ENCODE measurements at places on chromosomes 3 and 15.

GRCh38 chr15:32651229-32651837 lies 9.8 kb downstream of the SCG5 start:
- peak; percentile 51 for DNase-seq

DNA sequence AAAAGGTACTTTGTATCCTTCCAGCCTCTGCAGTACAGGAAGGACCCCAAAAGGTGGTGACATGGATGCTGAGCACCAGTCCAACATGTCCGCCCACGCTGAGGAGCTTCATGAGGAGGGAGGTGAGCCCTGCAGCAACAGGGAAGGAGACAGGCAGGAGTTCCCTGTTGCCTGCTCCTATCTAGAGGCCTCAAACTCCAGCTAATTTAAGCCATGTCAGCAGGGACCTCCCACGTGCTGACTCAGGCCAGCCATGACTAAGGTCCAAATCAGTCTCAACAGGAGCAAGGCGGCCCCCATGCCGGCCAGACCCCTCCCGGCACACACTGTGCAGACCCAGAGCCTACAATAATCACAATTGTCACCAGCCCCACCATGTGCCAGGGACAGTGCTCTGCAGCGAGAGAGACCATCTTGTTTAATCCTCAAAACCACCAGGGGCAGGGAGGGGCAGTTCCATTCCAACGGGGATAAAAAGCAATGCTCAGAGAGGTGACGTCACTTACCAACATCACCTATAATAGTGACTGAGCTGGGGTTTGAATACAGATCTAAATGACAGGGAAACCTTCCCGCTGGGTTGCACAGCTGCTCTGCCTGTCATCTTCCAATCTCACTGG lies 54.5 kb upstream of the GATA2 start:
- DNase-seq: no peak

DNA sequence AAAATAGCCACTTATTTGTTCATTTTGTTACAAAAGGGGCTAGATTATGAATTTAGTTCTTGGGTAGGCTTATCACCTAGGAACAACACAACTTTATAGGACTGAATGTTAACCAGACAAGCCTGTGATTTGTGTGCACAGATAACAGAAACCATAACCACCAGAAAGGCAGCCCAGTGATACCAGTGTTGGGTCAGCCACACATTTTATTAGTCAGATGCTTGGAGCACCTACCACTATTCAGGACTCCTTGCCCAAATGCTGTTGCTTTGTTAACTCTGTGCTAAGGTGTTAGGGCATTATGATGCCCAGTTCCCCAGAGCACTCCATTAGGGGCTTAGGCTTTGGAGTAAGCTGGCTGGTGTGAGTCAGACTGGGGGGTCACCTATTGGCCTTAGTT lies 22.5 kb downstream of the PLCL2 start:
- DNase-seq: no peak

- no peak for DNase-seq
Measured at GRCh38 chr3:16332904-16333426, 68.0 kb downstream of the OXNAD1 start.

DNA sequence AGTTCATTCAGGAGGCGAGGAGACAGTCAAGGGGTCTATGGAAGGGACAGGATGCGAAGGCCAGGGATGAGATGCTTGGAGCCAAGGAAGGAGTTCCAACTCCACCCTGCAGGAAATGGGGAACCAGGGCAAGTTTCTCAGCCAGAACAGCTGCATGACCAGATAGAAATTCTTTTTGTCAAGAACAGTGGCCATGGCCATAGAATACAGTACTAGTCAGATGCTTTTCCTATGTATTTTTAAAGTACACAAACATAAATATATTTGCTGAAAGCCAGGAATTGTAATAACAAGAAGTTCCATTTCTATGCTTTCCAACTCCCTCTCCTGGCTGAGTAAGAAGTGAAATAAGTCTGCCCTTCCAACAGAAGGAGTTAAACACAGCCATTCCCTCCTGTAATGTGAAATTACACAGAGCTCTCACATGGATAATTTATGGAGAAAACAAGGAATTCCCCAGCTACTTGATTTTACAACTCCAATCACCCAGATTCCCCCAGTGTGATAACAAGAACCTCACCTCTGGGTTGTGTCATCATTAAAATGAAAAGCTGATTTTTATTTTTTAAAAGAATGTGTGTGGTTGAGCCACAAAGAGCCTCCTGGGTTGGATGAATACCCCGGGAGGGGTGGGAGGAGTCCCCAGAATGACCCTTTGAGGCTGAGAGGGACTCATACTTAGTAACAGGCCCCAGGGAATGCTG lies 124.6 kb upstream of the ARHGEF3 start:
- no peak for DNase-seq

DNA sequence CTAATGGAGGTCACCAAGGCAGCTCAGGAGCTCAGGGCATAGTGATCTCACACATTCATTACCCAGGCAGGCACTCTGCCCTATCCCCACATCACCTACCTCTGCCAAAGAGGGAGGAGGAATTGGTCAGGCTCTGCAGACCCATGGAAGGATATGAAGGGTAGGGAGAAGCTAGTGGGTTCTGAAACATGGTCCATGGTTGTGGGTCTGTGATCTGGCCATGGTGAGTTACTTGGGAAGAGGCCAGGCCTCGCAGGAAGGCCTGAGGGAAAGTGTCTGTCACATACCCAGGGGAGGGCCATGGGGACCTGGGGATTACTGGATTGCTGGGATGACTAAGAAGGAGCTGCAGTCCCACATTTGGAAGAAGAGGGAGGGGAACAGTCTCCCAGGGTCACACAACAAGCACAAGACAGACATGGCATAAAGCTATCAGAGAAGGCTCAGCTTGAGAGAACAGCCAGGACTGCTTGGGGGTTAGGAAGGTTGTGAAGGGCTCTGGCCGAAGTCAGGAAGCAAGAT lies 1.4 kb upstream of the PRSS50 start:
- DNase-seq: no peak

DNA sequence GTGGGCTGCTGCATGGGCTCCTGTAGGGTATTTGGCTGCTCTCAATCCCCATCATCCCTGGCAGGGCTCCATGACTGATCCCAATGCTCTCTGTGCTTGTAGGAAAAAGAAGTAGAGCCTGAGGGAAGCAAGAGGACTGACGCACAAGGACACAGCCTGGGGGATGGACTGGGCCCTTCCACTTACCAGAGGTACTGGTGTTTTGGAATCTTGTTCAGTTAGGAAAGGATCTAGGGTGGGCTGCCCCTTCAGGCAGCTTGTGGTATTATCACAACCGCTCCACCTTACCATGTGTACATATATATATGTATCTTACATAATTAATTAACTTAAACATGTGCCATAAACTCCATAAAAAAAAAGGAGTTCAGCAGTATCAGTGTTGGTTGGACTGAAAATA lies 1.3 kb downstream of the SLC28A2 start:
- DNase-seq: no peak

DNA sequence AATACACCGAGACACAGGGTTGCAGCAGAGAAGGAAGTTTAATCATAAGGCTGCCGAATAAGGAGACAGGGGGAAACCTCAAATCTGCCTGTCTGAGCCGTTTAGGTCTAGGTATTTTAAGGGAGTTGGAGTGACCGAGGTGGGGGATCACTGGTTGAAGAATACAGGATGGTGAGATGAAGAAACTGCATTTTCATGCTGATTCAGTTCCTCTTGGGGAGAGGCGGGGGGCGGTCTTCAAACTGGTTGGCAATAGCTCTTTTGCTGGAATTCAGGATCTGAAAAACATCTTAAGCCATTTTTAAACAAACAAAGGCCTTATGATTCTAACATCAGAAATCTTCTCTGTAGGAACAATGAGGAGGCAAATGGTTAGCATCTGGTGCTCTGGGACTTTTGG lies 699.5 kb upstream of the CFAP20DC start:
- no peak for DNase-seq

GRCh38 chr3:190252080-190252479 lies 70.2 kb downstream of the CLDN1 start:
- DNase-seq: peak; percentile 42

DNA sequence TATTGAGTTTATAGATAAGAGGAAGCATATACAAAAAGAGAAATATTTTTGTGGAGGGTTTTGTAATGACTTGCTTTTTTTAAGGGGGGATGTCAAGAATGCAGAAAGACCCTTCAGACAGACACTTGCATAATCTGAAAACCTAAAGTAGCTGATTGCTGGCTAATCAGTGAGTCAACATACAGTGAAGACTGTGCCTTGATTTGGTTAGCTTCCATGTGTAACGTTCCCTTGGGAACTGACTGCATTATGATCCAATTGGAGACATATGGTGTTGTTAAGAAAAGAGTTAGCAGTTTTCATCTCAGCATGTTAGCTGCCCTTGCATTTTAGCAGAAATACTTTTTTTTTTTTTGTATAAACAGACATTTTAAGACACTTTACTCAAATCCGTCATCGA lies 483.2 kb downstream of the RBMS3 start:
- no peak for DNase-seq

DNA sequence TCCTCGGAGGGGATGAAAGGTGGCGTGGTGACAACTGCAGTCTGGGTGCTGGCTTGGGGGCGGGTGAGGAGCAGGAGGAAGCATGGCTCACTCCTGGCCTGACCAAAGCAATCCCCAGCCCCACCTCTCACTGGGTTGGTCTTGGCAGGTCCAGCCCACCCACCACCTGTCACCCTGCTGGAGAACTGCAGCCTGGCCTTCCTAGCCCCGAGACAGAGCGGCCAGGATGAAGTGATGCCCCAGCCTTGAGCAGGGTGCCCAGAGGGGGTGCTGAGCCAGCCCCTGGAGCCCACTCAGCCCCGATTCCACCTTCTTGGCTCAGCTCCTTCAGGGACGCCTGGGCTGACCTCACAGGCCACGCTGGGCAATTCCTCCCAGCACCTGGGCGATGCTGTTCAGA lies 89.9 kb downstream of the IQSEC1 start:
- DNase-seq: no peak

GRCh38 chr15:41568350-41569017 lies 9.5 kb downstream of the TYRO3 start:
- DNase-seq: peak; percentile 71

- DNase-seq: no peak
Measured at GRCh38 chr3:42123012-42123581, 31.9 kb downstream of the TRAK1 start.

- DNase-seq: no peak
Measured at GRCh38 chr3:61236556-61236955, 14.7 kb downstream of the FHIT start.

GRCh38 chr15:73954188-73955145 lies 28.2 kb downstream of the LOXL1 start:
- DNase-seq: no peak

DNA sequence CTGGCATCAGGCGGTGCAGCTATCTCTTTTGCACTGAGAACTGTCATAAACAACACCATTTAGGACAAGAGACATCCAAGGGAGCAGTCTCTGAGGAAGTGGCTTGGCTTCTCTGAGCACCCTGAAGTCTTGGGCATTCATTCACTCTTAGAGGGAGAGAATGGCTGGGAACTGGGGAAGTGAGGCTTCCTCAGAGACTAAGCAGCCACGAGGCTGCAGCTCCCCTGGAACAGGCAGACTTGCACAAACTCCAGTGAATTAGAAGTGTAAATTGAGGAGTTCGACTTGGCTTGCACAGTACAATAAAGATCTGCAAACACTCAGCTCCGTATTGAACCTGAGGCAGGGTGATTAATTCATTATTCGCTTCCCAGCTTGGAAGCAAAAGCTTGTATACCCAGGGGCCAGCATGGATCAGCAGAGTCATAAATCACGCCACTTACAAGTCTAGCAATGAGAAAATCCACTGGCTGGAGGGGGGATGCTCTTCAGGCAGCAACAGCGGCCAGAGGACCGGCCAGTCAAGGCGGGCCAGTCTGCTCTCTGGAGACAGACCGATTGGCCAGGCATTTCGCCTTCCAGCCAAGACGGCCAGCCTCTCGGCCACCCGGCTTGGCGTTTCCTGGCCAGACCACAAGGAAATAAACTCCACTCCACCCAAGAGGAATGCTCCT lies 118.8 kb upstream of the ADPGK start:
- no peak for DNase-seq

DNA sequence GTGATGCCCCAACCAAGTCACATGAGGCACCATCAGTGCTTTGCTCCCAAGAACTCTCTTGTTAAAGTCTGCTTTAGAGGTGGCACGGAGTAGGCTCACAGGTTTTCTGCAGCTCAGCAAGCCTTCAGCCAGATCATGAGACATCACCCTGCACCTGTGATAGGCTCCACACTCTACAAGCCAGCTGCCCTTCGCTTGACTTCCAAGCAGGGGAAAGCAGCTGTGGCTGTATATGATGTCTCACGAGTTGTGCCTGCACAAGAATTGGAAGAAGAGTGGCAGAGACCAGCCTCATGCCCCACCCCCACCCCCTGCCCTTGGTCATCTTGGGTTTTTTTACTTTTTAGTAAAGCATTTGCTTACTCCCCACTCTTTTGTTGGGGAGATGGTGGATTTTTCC lies 22.5 kb downstream of the MRPS11 start:
- no peak for DNase-seq

- no peak for DNase-seq
Measured at GRCh38 chr3:157294491-157294890, 134.5 kb upstream of the CCNL1 start.

GRCh38 chr3:111951032-111951431 lies 27.8 kb upstream of the ABHD10 start:
- no peak for DNase-seq

DNA sequence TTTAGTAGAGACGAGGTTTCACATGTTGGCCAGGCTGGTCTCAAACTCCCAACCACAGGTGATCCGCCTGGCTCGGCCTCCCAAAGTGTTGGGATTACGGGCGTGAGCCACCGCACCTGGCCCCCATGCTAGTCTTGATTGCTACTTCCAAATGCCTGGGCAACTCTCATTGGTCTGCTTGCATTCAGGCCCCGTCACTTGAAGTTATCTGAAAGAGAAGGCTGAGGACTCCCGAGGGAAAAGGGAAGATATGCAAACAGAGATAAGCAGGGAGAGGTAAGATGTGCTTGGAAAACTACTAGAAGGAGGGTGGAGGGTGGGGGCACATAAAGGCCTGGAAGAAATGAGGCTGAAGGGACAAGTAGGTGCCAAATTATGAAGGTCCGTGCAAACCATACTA lies 4.4 kb upstream of the LPP start:
- no peak for DNase-seq

- no peak for DNase-seq
Measured at GRCh38 chr15:39296955-39297354, 283.9 kb upstream of the THBS1 start.

- no peak for DNase-seq
Measured at GRCh38 chr3:196274585-196274984, 12.9 kb downstream of the PCYT1A start.

- no peak for DNase-seq
Measured at GRCh38 chr15:26087395-26087794, 224.3 kb upstream of the ATP10A start.

GRCh38 chr15:74709011-74709410 lies 13.2 kb upstream of the EDC3 start:
- no peak for DNase-seq

- DNase-seq: no peak
Measured at GRCh38 chr3:89859757-89860156, 752.3 kb downstream of the EPHA3 start.

GRCh38 chr15:39115379-39116057 lies 465.4 kb upstream of the THBS1 start:
- DNase-seq: no peak

GRCh38 chr15:33048255-33048654 lies 146.3 kb downstream of the FMN1 start:
- no peak for DNase-seq

- DNase-seq: no peak
Measured at GRCh38 chr3:14360123-14360881, 42.1 kb upstream of the SLC6A6 start.

- no peak for DNase-seq
Measured at GRCh38 chr3:28677581-28677980, 329.0 kb upstream of the AZI2 start.

All from HuH-7 (cell line).